ENCODE measurements at places on chromosomes 11 and 22.

GRCh38 chr11:79845002-79845709 lies 404.3 kb upstream of the TENM4 start:
- DNase-seq, result no peak

- DNase-seq, result no peak
Measured at GRCh38 chr11:42802201-42802899, 509.4 kb upstream of the API5 start.

GRCh38 chr22:48758881-48759875 lies 1068.5 kb downstream of the BRD1 start:
- DNase-seq, result no peak

DNA sequence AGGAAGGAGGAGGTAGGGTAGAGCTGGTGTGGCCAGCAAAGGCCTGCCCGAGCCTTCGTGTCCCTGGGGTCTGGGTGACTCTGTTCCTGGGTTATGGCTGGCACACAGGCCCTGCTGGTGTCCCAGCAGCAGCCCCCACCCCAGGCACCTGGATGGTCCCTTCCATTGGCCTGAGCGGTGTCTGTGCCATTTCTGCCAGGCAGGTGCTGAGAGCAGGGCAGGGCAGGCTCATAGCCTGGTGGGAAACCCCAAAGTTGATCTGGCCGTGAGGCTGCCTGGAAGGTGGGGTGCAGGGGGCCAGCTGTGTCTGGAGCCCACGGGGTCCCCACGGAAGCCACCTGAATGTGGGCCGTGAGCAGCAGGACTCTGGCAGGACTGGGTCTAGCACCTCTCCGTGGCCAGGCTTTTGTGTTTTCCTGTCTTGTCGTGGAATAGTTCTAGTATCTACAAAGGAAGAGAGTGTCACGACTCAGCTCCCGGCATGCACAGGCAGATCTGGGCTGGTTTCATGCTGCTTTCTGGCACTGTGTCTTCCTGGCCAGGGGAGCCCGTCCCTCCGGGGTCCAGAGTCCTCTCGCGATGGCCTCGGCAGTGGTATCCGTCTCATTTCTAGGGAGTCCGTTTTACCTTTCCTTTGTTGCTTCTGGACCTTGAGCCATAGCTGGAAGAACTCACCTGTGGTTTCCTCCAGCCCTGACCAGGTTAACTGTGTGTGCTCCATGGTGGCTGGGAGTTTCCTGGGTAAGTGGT lies 83.7 kb downstream of the KCNQ1 start:
- no peak for DNase-seq

DNA sequence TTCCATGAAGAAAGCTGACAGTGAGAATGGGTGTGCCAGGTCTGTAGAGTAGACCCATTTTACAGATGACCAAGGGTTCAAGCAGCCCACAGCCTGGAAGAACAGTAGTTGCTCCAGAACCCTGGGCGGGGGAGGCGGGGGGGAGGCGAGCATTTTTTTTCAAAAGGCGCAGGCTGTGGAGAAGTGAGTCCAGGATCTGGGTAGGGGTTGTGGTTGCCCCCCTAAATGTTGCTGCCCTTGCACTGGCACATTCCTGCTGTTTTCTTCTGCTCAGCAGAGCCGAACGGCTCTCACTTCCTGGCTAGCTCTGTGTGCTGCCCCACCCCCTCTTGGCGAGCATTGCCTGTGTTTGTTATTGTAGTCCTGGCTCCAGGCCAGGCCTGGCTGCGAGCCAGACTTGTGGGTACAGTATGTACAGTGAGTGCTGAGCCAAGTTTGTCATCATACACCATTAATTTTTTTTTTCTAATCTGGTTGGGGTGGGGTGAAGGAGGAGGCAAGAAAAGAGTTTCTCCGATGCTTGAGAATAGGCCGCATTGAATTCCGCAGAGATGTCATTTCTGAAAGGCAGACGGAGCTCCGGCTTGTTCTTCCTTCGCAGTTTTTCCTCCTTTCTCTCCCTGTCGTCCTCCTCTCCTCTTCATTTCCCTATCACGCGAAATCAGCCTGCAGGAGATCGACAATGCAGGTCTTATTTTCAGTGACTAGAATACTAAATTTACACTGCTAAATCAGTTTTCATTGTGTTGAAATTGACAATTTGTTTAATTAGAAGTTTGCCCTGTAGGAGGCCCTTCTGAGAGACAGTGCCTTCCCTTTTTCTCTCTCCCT lies 100.5 kb downstream of the ZBTB16 start:
- no peak for DNase-seq

All from GM19239 (cell line).